Right ventricle myocardium superior (tissue), 1 donor: ENCODE measurements at places on chromosomes 13 and 19. TPM values are rescaled to one million over a fixed set of nuclear protein-coding genes. Genes with fewer than 3 reads are reported as not detected.

DNA sequence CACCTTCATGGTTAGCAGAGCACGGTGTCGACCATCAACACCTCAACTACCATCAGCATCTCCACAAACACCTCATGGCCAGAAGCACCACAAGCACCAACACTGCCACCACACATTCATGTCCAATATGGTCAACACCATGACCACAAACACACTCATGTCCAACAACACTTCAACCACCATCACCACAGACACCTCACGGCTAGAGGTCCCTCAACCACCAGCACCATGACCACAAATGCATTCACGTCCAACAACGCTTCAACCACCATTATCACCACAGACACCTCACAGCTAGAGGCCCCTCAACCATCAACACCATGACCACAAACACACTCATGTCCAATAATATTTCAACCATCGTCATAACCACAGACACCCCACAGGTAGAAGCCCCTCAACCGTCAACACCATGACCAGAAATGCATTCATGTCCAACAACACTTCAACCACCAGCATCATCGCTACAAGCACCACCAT is 10.2 kb downstream of the TRAPPC5 start:
- DNase-seq, result no peak

DNA sequence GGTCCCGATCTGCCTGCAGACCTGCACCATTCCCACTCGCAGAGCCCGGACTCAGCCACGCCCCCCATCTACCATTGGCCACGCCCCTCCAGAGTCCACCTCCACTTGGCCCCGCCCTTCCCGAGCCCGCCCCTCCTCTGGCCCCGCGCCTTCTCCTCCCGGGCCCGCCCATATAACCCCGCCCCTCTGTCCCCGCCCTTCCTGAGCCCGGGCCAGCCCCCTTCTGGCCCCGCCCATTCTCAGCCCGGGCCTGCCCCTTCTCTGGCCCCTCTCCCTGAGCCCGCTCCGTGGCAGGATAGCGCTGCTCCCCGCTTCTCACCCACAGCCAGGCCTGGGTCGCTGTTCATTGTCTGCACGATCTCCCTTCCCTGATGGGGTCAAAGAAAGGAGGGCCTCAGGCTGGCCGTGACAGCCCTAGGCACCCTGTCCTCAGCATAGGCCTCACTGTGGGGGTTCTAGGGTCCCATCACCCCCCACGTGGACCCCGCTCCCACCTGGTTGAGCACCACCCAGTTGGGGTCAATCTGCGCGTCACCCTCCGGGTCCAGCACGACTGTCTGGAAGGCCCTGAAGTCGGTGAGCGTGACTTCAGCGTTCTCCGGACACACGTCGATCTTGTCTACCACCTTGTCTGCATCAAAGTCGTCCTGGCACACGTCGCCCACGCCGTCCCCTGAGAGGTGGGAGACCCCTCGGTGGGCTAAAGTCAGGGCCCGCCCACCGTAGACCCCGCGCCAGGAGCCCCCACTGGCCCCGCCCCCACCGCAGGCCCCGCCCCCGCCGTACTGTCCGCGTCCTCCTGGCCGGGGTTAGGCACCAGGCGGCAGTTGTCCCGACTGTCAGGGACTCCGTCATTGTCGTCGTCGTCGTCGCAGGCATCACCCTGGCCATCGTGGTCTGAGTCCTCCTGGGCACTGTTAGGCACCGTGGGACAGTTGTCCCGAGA is 5.7 kb downstream of the COMP start:
- DNase-seq, result peak; percentile 86

DNA sequence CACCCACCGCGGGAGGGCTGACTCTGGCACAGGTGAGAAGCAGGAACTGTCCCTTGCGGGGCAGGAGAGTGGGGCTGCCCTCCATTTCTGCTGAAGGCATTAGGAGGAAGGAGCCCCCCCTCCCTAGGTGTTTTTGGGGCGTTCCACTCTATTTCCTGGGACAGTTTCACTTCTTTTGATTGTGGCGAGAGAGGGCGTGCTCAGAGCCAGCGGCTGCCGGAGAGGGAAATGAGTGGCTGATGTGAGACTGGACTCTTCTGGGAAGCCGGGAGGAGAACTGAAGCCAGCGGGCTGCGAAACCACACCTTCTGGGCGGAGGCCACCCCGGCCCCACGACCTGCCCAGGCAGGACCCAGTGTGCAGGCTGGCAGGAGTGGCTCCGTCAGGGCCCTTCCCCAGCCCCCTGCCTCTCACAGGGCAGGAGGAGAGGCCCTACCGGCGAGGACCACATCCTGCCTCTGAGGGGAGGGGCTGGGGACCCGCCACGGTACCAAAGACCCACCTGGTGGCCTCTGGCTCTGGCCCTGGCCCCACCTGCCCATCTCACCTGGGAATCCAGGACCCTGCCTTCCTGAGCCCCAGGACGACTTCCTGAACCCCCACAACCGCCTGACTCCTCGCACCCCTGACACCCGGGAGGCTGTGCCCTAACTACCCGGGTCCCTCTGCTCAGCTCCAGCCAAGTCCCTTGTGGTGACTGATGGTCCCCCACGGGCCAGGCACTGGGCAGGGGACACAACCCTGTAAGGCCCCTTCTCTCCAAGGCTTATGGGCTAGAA is 25.9 kb downstream of the MPND start:
- DNase-seq, result peak; percentile 63

The NCR1 gene
- total RNA-seq, result not detected

GRCh38 chr13:57128909-57129308 is 11.8 kb upstream of the PRR20A start:
- no peak for DNase-seq

DNA sequence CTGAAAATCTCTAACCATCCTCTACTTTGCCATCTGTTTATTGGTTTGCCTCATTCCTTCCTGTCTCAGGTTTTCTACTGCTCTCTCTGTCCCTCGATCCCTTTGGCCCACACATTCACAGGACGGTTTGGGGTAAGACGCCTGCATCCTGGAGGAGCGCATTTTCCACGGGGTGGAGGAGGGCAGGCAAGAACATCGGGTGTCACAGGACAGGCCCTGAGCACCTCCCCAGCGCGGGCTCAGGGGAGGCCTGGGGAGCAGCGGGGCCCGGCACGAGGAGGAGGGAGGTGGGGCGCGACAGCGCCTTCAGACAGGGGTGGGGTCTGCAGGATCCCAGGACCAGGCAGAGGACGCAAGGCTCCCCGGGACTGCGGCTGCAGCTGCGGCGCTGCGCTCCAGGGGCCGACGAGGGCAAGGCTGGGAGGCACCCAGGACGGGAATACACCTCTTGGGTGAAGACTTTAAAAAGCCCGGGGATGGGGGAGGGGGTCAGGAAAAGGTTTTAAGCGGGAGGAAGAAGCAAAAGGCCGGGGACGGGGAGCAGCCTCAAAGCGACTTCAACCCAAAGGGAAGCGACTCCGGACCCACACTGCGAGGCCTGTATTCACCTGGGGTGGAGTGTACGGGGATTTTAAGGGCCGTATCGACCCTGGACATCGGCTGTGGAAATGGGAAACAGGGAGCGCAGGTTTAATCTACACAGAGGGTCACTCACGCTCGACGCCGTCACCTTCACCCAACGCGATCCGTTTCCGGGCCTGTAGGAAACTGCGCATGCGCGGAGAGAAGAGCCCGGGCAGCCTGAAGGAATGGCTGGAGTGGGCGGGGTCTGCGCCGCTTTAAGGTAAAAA is at the start of gene ZNF415:
Gene ZNF415 (minus strand): TSS at position 770 of the 851 bp plus-strand sequence. CDS start 10,234 bp downstream, outside the sequence.
- peak; percentile 86 for DNase-seq
